ENCODE measurements at places on chromosomes 13 and 19.

GRCh38 chr19:34662919-34663318 lies 14.0 kb downstream of the SCGB2B2 start:
- DNase-seq = no peak

- DNase-seq = no peak
Observed at GRCh38 chr19:48772503-48772953, 17.2 kb downstream of the FGF21 start.

DNA sequence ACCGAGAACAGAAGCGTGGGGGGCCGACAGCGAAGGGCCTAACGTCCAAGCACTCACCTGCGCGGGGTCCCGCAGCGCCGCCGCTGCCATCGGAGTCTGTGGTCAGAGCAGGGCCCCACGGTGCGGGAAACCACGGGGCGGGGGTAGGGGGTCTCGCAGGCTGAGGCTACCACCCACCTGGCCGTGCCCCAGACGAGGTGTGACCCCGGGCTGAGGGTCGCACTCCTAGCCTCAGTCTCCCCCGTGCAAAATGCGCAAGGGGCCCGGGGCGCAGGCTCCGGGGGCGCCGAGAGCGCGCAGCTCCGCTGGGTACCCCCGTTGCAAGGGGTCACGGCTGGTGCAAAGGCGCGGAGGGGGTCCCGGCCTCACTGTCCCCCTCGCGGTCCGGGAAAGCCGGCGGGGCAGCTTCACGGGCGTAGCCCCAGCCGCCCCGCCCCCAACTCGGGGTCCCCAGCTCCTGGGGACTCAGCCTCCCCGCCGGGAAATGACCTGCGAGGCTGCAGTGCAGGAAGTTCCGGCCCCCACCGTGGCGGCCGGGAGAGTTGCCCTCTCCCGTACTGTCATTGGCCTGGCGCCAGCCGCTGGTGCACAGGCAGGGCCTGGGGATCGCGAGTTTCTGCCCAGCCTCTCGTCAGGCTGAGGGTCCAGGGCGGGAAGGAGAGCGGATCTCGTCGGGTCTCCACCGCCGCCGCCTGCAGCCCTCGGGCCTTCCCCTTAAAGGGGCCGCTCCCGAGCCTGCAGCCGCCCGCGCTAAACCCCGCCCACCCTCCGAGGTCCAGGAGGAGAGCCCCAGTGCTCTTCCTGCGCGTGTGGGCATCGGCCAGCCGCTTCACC lies at the start of gene ZNF792:
Gene ZNF792 (minus strand): TSS at position 657 of the 834 bp plus-strand sequence. CDS start 567 bp downstream, at position 90.
- DNase-seq = peak; percentile 42

GRCh38 chr13:33076001-33076992 lies 60.1 kb downstream of the KL start:
- no peak for DNase-seq

DNA sequence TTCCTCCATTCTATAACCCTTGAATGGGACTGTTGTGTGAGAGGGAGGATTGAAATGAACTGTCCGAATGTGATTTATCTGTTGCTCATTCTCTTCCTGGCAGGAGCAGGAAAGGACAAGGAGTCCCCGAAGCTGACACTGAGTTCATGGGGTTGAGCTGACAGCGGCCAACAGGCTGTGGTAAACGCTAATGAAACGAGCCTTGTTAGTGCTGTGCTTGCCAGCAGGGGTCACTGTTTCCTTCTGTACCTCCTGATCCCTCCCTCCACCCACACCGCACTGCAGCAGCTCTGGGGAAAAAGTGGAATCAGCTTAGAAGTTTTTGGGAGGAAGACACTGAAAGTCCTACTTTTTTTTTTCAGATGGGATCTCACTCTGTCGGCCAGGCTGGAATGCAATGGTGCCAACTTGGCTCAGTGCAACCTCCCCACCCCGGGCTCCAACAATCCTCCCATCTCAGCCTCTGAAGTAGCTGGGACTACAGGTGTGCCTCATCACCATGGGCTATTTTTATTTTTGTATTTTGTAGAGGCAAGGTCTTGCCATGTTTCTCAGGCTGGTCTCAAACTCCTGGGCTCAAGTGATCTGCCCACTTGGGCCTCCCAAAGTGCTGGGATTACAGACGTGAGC lies 6.7 kb upstream of the ZNF761 start:
- peak; percentile 24 for DNase-seq

GRCh38 chr13:59746291-59746962 lies 417.3 kb downstream of the DIAPH3 start:
- DNase-seq = peak; percentile 86

DNA sequence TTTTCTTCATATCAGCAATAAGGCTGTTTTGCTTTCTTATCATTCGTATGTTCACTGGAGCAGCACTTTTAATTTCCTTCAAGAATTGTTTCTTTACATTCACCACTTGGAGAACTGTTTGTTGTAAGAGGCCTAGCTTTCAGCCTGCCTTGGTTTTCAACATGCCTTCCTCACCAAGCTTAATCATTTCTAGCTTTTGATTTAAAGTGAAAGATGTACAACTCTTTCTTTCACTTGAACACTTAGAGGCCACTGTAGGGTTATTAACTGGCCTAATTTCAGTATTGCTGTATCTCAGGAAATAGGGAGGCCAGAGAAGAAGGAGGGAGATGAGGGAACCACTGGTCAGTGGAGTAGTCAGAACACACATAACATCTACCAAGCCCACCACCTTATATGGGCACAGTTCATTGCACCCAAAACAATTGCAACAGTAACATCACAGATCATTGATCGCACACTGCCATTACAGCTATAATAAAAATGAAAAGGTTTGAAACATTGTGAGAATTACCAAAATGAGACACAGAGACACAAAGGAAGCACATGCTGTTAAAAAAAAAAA lies 181.4 kb upstream of the TUBA3C start:
- no peak for DNase-seq

- DNase-seq = no peak
Observed at GRCh38 chr13:53028637-53029203, at the start of gene OLFM4. OLFM4 (plus strand) TSS chr13:53028813; CDS start chr13:53028837, 24 bp downstream.

DNA sequence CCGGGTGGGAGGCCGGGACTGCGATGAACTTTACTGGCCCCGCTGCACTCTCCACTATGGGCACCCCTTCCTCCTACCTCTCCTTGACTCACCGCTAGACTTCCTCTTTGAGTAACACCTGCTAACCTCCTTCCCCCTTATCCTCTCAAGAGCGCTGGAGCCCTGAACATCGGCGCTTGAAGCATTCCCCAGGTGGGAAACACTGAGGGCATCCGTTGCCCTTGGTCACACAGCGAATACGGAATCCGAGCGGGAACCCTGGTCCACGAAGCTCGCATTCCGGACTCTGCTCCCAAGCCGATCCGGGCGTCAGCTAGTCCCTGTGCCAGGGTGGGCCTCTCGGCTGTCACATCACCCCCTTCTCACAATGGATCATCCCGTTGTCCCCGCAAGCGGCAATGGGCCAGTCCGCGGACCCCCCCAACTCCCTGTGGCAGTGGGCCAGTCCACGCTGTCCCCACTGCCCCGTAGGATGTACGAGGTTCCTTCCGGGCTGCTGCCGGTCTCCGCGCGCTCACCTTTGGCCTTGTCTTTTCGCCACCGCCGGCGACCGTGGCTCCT lies 4.2 kb downstream of the LIPE start:
- peak; percentile 46 for DNase-seq

- peak; percentile 38 for DNase-seq
Observed at GRCh38 chr13:105428811-105429210, 1106.7 kb downstream of the EFNB2 start.

GRCh38 chr13:37143911-37144310 lies 38.4 kb upstream of the CSNK1A1L start:
- DNase-seq = peak; percentile 77

GRCh38 chr13:25466880-25467279 lies 95.1 kb downstream of the ATP8A2 start:
- DNase-seq = no peak

DNA sequence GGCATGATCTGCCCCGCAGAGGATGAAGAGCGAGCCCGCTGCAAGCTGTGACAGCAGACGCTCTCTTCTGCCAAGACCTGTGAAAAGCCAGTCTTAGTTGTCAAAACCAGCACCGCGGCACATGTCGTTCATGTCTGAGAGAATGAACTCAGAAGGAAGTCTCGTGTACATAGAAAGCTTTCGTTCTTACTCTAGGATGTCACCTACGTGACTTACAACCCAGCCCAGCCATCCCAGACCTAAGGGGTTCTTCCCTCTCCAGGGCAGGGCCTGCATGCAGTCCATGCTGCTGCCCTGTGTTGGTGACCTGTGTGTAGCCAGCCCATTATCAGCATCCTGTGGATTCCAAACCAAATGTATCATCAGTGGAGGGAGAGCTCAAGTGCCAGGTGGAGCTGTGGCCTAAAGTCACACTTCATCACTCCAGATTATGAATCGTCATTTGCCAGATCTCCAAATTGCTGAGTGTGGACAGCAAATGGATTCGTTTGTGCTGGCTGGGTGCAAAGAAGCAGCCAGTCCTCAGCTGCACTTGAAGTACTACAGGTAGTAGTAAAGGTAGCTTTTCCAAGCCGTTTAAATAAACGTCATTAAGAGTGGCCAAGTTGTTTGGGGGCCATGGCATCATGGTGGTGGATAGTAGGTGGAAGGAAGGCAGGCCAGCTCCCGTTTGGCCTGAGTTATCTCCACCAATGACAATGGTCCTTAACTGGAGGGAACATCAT lies 73.9 kb upstream of the GPR183 start:
- no peak for DNase-seq

GRCh38 chr19:42096255-42096837 lies 20.4 kb downstream of the ZNF574 start:
- DNase-seq = no peak

DNA sequence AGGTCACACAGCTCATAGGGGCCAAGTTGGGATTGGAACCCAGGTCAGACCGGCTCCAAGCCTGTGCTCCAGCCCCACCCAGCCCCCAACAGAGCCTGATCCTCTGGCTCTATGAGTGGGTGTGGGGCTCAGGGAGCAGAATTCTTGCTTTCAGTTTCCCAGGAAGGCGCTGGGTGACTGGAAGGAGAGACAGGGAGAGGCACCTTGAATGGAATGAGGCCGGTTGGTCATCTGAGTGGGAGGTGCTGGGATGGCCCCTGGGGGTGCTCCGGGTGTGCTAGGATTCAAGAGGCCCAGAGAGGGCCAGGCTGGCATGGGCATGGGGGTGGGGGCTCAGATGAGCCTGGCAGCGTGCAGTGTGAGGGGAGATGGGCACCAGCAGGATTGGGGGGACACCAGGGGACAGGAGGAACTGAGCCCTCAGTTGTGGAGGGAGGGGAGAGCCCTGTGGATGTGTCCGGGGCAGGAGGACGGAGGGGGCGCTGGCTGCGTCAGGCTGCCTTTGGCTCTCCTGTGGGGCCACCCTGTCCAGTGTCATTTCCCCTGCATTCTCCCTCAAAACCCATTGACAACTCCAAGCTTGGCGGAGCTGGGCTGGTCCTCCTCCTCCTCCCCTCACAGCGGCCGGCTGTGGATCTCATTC lies 31.2 kb upstream of the ANKRD10 start:
- DNase-seq = no peak

DNA sequence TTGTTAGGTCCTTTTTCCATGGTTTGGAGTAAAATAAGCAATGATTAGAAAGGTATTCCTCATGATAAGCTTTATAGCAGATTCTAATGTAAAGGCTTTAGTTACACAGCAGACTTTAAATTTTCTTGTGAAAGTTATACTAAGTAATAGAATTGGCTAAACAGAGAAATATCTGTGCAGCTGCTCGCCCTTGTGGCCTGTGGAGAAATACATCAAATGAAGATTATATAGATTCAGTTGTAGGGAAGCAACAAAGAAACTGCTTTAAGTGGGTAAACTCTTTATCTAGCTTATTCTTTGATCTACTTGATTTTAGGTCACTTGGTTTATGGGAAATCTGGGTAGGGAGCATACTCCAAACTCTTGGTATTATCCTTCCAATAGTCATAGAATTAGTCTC lies 1269.7 kb upstream of the SPRY2 start:
- no peak for DNase-seq

DNA sequence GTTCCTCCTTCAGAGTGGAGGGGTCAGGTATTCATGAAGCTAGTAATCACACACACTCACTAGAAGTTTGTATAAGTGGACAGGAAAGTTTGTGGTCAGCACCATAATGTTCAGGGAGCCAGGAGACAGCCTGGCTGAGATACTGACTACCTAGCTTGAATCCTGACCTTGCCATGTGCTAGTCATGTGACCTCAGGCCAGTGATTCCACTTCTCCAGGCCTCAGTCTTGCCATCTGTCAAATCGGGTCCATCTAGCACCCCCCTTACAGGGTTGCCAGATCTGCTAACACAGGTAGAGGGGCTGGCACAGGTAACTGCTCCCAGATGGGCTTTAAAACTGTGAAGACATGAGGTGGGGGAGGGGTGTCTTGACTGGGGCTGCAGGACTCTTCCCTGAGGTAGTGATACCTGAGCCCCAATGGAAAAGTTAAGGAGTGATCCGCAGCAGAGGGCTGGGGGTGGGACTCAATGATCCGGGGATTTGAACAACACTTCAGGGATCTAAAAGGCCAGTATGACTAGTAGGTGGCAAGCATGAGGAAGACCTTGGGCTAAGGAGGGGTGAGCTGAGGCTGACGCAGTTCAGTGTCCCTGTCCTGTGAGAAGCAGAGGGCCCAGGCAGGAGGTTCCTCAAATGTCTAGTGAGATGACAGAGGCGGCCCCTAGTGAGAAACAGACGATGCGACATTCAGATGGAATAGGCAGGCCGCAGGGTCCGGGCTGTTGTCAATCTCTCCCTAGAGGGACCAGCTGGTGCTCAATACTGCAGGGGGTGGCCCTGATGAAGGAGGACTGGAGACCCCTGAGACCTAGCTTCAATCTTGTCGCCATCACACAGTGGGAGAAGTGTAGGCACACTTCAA lies 8.5 kb downstream of the ACTMAP start:
- DNase-seq = no peak

DNA sequence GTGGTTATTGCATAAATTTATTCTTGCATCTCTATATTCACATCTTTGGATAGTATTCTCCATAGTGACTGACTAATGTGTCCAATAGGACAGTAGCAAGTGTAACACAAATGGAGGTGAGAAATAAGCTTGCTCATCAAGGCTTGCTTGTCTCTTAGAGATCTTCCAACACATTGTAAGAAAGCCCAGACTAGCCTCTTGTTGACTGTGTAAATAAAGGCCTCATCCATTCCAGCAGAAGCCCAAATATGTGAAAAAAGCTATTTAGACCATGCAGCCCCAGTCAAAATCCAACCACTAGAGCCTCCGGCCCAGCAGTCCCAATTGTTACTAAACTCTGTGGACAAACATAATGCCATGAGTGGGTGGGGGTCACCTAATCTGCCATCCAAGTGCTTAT lies 2.7 kb upstream of the ZNF615 start:
- no peak for DNase-seq
